ENCODE measurements at places on chromosomes 11 and 22. TPM values are rescaled to one million over a fixed set of nuclear protein-coding genes. Genes with fewer than 3 reads are reported as not detected.
A peak's percentile ranks its signal among the peaks of the same experiment; 100 is the strongest.

DNA sequence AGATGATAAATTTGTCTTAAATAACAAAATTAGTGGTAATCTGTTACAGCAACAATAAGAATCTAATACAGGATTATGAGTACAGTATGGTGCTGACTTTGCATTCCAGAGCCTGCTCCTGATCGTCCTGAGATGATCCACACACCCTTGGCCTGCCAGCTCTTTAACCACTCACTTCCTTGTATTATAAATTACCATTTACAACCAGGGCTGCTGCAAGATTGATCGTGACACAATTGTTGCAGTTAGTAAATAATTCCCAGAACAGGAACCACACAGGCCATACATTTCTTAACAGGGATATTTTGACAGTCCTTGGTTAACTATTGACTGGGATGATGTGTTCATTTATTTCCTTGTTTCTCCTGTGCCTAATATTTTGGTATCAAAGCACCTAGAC lies 3.8 kb upstream of the CBLIF start:
- DNase-seq: no peak

GRCh38 chr11:117925198-117925925 lies 3.8 kb downstream of the TMPRSS13 start:
- DNase-seq: no peak

DNA sequence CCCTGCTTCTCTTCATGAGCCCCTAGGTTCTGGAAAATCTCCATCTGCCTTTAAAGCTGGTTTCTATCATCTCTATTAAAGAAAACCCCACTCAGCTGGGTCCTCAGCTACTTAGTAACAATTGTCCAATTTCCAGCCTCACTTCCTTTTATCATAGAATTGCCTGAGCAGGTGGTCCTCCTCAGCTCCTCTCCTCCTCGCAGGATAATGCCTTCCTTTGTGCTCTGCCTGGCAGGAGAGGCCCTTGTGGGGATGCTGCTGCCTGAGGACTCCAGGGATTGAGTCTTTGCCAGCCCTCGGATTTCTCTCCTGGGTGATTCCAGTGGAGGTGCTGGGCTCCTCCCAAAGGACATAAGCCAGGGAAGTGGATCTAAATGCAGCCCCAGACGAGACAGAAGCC lies 448.3 kb downstream of the INSC start:
- DNase-seq: no peak

GRCh38 chr11:57903441-57904123 lies 120.1 kb upstream of the OR9Q1 start:
- peak; percentile 82 for DNase-seq

DNA sequence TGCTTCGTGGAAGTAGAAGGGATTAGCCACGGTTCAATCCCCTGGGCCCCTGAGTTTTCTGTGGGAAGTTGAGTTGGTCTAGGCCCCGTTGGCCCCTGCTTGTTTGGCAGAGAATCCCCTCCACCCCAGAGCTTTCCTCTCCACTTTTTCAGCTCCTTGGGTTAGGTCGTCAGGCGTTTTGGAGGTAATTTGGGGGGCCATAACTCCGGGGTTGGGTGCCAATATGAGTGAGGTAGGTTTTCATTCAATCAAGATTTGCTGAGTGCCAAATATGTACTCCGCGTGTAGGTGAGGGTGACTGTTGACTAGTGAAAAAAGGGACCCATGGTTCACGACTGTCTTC lies 590 bp downstream of the ATG13 start:
- no peak for DNase-seq

GRCh38 chr22:31233001-31233400 lies 20.9 kb downstream of the LIMK2 start:
- no peak for DNase-seq

PTPMT1 gene
- total RNA-seq: 108 TPM

DDI1 gene
- not detected for total RNA-seq

MISFA gene
- total RNA-seq: 2.8 TPM

ALX4 gene
- 2.9 TPM for total RNA-seq

CCDC89 gene
- not detected for total RNA-seq
